ENCODE measurements at places on chromosomes 3 and 15. TPM values are rescaled to one million over a fixed set of nuclear protein-coding genes. Genes with fewer than 3 reads are reported as not detected.

- no peak for DNase-seq
Observed at GRCh38 chr15:51390241-51390965, 48.9 kb downstream of the GLDN start.

The ZCWPW2 gene
- total RNA-seq = under 0.01 TPM

GRCh38 chr3:195849322-195850074, 37.8 kb upstream of the MUC4 start:
- DNase-seq = peak; percentile 17

The SNTN gene
- total RNA-seq = not detected

DNA sequence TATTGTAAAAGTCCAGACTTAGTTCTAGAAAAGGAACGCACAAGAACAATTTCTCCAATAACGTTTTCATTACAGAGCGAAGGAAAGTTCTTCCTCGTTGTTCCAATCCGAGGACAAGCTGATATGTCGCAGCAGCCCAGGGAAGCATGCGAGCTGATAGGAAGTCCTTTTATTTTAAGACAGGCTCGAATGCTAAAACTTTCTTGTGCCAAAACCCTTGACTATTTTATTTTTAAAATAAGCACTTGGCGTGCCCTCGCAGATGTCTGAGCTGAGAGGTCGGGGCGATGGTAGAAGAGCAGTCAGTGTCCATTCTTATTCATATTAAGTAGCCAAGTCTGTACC, 433 bp upstream of the MITF start:
- DNase-seq = no peak

All from lung microvascular endothelial cell (primary cell).